ENCODE measurements at places on chromosomes 12 and 14.

DNA sequence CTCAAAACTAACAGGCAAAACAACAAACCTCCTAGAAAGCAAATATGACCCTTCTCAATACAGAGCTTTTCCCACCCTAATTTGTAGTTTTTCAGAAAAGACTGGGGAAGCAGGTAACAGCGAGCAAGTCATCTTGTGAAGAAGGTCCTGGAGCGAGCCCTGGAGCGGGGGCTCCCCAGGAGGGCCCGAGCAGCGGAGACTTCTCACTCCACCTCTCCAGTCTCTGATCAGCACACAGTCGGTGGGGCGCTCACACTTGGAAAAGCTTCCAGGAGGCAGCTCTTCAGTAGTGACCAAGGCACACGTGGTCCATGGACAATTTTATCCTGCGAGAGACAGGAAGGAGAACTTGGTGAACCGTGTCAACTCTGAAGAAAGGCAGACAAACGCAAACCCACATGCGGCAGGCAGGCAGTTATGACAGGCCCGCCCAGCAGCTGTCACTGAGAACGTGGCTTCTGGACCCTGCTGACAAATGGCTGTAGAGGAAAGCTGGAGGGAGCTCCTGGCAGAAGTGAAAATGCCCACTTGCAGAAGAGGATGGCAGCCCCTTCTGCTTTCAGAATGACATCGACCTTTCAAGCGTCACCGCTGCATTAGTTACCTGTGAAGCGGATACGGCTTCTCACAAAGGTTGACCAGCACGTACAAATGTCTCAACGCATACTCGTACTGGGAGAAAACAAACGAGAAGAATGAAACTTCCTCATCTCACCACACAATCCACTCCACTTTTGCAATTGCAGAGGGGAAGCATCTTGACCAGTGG lies 44.2 kb downstream of the LGMN start:
- DNase-seq: no peak

GRCh38 chr12:132602572-132603239 lies 7.7 kb downstream of the LRCOL1 start:
- DNase-seq: no peak

DNA sequence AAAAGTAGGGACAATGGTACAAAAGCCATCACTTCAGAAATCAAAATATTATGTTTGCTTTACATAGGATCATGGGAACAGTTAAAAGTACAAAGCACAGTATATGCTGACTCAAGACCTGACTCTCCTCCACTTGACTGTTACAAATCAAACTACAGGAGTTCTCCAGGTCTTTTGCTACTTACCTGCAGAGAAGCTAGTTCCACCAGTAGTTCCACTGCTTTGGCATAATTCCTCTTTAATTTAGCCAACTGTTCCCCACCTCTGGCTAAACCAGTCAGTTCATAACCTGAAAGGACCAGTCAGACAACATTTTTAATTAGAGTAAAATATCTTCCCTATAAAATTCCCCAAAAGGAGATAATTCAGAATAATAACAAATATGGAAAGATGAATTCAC lies 14.0 kb downstream of the ATP6V1D start:
- no peak for DNase-seq

DNA sequence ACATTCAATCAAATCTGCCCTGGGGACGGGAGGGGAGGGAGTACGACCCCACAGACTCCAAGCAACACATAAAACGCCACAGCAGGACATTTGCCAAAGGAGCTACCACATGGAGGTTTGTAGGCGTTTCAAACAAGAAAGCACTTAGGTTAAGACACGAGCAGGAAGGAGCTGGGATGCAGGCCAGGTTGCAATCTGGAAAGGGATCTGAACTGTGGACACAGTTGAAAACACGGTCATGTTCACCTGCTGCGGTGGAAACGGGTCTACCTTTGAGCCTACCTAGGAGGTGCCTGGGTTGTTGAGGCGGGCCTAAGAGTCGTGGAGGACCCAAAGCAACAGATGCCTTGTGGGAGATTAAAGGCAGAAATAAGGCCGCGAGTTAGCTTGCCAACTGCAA lies 18.4 kb downstream of the PRKAB1 start:
- no peak for DNase-seq

GRCh38 chr14:53237488-53237887 lies 84.4 kb upstream of the DDHD1 start:
- DNase-seq: no peak

- no peak for DNase-seq
Observed at GRCh38 chr12:43238281-43238680, 313.7 kb downstream of the ADAMTS20 start.

DNA sequence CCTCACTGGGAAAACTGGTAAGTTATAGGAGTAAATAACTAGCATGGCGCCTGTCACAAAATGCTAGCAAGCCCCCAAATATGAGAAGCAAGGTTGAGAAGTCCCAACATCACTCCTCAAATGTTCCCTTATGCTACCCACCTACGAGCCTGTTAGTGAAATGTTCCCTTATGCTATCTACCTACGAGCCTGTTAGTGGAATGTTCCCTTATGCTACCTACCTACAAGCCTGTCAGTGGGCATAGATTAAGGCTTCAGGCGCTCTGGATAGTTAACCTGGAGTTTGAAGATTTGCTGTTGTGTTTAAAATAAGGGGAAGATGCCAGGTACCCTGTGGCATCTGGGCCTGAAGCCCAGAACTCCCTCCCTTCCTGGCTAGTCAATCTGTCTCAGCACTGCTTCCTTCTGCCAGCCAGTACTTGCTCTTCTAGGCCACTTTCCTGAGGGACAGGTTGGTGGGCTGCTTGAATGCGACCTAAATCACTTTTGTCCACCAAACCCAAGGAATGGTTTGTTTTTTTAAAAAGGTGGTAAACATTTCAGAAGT lies 67.1 kb upstream of the SINHCAF start:
- DNase-seq: no peak

DNA sequence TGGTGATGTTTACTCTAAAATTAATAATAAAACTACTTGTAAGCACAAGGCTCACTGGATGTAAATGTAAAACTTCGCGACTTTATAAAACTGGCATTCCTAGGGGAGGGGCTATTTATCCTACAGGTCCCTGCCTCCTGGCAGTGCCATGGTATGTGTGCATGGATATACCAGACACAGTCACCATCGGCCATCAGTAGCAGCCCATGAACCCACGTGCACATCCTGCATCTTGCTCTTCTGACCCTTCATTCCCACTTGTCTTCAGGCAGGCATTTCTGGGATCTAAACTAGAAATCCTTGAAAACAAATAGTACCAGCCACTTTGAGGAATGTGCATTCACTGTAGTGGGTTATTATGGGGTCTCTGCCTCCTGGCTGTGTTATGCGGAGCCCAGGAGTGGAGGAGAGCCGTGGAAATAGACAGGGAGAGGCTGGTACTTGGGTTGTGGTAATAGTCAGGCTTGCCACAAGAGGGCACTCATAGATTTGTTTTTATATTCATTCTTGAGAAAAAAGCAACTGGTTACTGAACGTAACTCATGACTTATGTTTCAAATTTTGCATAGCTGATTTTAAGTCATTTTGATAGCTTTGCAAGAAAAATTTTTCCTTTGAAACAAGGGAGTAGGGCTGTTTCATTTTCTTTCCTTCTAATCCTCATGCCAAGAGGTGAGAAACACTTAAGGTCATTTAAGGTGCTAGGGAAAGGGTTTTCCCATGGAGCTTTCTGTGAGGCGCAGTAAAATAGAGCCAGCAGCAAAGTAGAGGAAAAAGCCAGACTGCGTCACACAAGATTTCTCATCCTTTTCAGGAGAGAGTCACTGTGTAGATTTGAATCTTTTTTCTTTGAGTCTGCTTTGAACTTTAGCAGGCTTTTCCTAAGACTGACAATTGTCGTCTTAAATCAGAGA lies 17.4 kb upstream of the GALNT16 start:
- no peak for DNase-seq

DNA sequence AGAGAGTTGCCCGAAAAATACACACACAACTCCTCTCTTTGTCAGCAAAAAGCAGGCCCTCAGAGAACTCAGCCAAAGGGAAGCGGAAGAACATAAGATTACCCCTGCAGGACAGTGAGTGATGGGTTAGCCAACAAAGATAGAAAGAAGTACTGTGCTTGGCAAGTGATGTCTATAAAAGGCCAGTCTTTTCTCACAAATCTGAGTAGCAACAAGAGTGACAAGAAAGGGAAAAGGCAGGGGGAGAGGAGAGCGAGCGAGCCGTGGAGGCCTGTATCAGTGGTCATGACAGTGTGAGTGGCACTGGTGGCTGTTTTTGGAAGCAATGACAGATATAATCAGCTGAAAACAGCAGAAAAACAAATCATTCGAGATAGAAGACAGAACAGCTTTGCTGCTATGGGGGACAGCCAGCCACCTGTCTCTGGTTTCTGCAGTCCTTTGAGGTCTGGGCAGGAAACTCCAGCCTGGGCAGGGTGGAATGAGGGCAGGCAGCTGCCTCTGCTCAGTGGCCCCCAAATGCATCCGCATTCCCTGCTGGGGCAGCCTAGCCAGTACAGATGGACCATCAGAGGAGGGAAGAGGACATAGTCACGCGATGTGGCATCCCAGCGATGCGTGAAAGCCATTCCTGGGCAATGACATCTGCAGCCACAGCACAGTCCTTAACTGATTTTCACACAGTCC lies 74.7 kb downstream of the TRIM9 start:
- no peak for DNase-seq

DNA sequence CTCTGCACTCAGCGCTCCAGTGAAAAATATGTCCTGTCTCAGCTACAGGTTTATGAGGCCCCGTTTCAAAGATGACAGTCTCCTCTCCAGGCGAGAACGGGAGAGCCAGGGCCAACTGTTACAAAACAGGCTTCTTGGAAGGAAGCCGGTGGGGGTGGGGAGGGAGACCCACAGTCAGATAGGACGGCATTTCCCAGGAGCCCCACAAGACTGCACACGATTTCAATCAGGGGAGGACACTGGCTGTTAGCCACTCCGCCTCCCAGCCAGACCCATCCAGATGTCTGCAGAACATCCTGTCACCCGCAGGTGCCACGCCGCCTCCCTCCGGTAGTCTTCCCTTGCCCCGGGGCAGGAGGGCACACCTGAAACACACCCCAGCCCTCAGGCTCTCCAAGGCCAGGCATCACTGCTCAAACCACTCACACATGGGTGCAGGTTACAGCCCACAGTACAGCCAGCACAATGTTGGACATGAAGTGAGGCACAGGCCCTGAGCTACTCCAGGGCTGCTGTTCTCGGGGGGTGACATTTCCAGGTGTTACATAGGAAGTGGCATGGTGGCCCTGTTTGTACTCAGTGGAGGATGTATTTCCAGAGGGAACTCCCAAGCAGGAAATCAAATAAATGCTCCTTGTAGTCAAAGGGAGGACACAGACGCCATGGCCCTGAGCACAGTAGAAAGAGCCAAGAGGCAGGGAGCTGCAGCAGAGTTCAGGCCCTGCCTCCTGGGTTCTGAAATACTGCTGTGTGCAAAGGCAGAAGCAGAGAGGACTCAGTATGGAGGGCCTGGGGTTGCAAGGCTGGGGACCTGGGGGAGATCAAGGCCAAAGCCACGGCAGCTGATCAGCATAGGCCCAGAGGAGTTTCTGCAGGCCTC lies 138.1 kb downstream of the BCL11B start:
- no peak for DNase-seq

- no peak for DNase-seq
Observed at GRCh38 chr14:100115726-100116125, 43.7 kb downstream of the DEGS2 start.

DNA sequence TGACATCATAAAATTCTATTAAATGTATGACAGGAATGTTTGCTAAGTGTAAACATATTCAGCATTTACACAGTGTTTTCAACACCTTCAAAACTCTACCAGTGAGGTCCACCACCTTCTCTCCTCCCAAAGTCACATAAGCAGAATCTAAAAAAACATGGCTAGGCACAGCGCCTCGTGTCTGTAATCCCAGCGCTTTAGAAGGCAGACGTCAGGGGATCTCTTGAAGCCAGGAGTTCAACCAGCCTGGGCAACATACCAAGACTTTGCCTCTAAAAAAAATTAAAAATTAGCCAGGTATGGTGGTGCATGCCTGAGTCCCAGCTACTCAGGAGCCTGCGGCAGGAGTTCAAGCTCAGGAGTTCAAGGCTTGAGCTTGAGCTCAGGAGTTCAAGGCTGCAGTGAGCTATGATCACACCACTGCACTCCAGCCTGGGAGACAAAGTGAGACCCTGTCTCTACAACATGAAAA lies 30.0 kb downstream of the NUMB start:
- DNase-seq: no peak

GRCh38 chr14:22423958-22424357 lies 165.1 kb downstream of the DAD1 start:
- DNase-seq: no peak

GRCh38 chr14:52798826-52799225 lies 7.4 kb upstream of the GNPNAT1 start:
- no peak for DNase-seq

GRCh38 chr12:19434538-19434937 lies 4.8 kb upstream of the AEBP2 start:
- DNase-seq: no peak

GRCh38 chr12:45623221-45623620 lies 106.3 kb upstream of the ARID2 start:
- no peak for DNase-seq

GRCh38 chr14:62209287-62209899 lies 447.2 kb downstream of the SNAPC1 start:
- no peak for DNase-seq

DNA sequence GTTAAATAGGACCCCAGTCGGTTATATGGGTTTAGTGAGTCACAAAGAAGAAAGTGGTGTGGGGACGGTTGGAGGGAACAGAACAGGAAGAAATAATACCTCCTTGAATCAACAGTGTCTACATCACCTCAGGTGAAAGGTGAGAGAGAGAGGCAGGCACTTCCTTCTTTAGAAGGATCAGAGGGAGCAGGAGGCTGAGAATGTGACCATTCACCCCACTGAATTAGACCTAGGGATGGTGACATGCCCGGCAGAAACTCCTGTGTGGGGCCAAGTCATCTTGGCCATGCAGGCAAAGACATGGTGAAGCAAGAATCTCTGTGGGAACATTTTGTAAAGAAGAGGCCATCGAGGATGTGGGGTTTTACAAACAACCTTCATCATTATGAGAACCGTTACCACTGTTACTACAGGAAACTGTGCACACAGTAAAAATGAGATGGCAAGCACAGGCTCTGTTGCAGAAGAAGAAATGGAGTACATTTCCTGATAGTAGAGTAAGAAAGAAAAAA lies 1196.9 kb downstream of the VRK1 start:
- no peak for DNase-seq

DNA sequence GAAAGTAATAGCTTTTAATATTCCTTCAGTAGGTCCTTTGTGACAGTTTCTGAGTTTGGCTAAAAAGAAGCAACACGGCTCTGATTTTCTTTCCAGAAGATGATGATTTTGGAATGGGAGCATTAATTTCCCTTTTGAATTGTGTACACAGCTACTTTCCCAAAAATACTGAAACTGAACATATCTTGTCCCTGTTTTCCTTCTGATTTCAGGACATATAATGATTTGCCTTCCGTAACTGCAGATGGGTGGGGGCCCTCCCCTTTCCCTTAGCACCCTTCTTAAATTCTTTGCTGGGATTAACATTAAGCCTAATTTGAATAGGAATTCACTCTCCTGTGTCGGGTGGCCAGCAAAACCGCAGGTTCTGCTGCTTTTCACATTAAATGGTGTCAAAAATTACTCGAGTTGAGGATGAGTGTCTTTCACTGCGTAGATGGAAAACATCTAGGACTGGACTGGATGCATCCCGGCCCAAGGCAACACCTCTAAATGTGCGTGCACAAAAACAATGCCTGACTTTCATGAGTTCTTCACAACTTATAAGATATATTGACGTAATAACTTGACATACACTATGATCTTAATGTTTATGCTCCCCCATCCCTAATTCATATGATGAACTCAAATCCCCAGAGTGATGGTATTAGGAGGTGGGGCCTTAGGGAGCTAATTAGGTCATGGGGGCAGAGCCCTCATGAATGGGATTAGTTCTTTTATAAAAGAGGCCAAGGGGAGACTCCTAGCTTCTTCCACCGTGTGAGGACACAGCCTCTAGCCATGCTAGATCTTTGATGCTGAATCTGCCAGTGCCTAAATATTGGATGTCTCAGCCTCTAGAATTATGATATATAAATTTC lies 158.1 kb downstream of the AEBP2 start:
- DNase-seq: no peak
